ENCODE measurements at places on chromosomes 13 and 19.

- no peak for DNase-seq
These were observed 14.4 kb upstream of the GTF2F2 start for GRCh38 chr13:45105895-45106294.

DNA sequence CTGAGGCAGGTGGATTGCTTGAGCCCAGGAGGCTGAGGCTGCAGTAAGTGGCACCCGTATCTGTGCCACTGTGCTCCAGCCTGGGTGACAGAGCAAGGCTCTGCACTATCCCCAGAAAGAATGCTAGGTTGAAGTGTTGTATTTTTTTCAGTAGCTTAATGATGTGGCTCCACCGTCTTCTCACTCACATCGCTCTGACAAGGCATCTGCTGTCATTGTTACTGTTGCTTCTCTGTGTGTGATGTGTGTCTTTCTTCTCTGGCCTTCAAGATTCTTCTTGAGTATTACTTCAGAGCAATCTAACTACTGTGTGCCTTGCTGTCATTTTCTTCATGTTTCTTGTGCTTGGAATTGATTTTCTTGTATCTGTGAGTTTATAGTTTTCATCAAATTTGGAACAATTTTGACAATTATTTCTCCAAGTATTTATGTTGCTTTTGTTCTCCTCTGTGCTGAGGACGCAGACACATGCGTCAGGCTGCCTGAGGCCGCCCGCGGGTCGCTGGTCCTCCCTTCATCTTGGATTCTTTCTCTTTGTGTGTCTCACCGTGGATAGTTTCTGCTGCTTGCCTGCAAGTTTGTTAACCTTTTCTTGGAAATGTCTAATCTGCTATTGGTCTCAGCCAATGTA is 10.8 kb downstream of the ADPRHL1 start:
- DNase-seq, result no peak

DNA sequence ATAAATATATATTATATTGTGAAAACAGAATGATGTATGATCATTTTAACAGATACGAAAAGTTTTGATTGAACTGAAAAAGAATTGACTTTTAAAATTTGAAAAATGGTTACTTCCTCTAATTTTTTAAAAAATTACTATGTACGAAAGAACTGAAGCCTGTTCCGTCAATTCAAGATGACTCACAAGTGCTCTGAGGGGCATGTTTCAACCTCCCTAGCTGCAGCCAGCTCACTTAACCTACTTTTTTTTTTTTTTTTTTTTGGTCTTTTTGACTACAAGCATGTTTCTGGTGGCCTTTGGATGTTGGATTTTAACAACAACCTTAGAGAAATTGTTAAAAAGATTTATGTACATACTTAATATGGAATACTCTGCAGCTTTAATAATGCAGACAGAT is 1139.3 kb downstream of the DIAPH3 start:
- DNase-seq, result no peak

DNA sequence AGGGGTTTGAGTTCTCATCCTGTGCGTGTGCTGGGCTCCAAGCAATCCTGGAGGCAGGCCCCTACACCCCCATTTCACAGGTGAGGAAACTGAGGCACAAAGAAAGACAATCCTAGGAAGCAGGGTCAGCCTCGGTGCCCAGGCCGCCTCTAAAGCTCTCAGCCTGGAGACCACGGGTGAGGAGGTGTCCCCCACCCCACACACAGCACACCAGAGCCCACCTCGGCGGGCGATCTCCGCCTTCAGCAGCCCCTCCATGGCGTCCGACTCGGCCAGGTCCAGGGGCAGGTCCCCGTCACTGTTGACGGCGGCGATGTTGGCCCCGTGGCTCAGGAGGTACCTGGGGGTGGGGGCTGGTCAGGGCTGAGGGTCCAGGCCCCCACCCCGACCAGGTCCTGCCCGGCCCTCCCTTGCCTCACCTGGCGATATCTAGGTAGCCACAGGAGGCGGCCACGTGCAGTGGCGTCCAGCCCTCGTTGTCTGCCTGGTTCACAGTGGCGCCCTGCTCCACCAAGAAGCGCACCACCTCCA is 5.1 kb downstream of the PPP1R12C start:
- no peak for DNase-seq

- DNase-seq, result no peak
These were observed 375 bp downstream of the ANKRD10 start for GRCh38 chr13:110914331-110915056.

- no peak for DNase-seq
These were observed 37.7 kb upstream of the CYP4F8 start for GRCh38 chr19:15577184-15577771.

DNA sequence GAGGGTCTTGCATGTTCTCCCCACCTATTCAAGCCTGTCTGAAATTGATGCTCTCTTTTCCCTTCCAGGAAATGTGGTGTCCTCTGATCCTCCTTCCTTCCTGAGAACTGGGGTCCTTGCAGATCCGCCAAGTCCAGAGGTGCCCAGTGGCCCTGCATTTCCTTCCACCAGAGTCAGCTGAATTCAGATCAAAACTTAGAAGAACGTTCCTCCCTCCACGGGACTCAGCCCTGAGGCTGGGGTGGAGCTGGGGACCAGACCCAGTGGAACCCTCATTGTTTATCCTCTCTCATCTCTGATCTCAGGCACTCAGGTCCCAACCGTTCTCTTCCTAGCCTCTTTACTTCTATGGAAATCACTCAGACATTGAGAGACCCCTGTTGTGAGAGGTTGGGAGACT is 477.3 kb downstream of the TSHZ3 start:
- DNase-seq, result no peak

DNA sequence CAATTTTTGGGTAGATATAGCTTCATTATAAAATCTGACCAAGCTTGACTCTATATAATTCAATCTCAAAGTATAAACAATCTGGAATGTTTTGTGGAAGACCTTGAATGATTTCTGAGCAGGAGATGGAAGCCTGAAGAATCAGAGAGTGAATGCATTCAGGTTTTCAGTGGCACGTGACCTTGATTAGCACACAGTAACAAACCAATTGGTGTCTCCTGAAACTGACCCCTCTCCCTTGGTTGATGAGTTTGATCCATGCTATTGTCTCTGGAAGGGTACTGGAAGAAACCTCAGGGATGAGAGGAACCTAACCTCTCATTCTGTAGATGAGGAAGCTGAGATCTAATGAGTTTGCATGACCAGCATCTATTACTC is 39.6 kb downstream of the PCDH8 start:
- no peak for DNase-seq

DNA sequence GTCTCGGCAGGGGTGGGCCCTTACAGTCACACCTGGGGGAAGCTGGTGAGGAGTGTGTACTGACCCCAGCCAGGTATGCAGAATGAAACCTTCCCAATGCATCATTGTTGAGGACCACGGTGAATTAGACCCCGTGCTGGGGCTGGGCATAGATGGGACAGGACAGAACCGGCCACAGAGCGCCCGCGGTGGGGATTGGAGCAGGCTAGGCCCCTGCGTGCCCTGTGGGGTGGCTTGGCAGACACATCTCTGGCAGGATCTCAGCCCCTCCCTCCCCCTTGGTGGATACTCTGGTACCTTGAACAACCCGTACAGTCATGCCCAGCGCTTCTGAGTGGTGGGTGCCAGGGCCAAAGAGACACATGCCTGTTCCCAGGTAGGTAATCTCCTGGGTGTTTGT is 200.6 kb downstream of the TEX29 start:
- no peak for DNase-seq

- DNase-seq, result no peak
These were observed 2.0 kb downstream of the GGN start for GRCh38 chr19:38385804-38386257.

GRCh38 chr13:109026266-109026665 is 396.9 kb downstream of the MYO16 start:
- DNase-seq, result no peak

DNA sequence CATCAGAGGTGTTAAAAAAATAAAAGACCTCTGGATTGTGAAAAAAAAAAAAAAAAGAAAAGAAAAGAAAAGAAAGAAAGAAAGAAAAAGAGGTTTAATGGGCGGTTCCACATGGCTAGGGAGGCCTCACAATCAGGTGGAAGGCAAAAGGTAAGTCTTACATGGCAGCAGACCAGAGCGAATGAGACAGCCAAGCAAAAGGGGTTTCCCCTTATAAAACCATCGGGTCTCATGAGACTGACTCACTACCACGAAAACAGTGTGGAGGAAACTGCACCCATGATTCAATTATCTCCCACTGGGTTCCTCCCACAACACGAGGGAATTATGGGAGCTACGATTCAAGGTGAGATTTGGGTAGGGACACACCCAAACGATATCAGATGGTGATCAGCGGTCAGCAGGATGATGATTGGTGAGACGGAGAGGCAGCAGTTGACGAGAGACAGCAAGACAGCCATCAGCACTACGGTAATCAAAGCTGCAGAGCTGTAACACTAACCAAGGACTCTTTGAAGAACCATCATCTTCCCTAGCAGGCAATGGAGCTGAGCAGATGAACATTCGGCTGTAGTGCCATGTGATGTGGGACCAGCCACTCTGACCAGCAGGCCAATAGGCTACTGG is 3.9 kb upstream of the CD209 start:
- no peak for DNase-seq

All from AG09309 (cell line).